ENCODE measurements at places on chromosomes 6 and 20.

GRCh38 chr20:9040863-9041524, 27.9 kb upstream of the PLCB4 start:
- no peak for DNase-seq

DNA sequence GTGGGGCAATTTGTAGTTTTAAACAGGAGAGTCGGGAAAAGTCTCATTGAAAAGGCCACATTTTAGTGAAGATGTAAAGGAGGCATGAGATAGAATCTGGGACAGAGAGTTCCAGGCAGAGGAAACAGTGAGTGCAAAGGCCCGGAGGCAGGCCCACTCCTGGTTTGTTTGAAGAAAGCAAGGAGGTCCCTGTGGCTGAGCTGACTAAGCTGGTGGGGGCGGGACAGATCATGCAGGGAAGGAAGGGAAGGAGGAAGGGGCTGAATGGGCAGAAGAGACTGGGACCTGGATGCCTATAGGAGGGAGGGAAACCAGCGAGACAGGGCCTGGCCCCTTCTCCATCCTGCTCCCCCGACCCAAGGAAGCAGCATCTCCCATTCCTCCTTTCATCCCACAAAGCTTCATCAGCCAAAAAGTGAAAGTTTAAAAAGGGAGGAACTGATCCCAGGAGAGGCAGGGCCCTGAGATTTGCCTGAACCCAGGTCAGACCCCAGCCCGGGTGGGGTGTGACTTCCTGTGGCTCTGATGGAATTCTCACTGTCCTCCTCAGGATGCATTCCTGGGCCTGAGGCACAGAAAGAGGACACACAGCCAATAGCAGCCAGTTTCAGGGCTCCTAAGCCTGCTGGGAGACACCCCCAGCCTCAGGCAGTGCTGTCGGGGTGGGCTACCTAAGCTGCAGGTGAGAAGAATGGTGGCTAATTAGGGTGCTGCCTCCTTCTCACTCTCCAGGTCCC, 54.2 kb upstream of the SIRPA start:
- DNase-seq, result no peak

DNA sequence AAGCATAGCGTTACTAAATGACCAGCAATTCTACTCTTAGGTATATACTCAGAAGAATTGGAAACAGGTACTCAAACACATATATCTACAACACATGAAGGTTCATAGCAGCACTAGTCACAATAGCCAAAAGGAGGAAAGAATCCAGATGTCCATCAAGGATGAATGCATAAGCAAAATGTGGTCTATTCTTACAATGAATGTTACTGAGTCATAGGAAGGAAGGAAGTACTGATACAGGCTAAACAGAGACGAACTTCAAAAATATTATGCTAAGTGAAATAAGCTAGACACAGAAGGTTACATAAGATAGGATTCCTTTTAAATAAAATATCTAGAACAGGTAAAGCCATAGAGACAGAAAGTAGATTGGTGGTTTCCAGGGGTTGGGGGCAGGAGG, 93.5 kb downstream of the MAP3K7 start:
- peak; percentile 28 for DNase-seq

GRCh38 chr20:38152175-38152620, 12.9 kb downstream of the TGM2 start:
- DNase-seq, result peak; percentile 28

- no peak for DNase-seq
Observed at GRCh38 chr6:46756469-46757213, 9.9 kb downstream of the ANKRD66 start.

- peak; percentile 82 for DNase-seq
Observed at GRCh38 chr6:143545976-143546547, 34.5 kb upstream of the FUCA2 start.

DNA sequence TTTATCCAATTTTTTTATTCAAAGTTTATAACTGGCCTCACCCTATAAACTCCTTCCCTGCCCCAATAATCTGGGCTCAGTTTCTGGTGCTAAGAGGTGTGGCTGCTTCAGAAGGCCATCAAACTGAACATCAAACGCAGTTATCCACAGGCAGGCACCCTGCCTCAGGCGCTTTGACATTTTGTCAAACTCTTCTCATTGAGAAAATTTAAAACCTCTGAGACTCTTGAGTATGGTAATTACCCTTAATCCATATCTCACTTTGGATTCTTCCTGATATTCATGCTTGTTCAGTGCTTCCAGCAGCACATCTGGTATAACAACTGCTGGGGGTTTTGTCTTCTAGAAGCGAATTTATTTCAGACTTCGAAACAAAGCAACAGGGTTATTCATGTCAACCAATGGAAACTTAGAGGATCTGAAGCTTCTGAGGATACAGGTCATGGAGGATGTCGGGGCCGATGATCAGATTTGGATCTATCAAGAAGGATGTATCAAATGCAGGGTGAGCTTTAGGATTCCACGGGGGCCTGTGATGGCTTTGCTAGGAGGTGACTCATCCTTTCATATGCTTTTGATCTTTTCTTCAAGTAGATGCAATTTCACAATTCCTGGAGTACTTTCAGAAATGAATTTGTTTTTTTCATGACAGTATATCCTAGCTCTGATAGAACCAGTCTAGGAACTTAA, 68.2 kb downstream of the RTN4IP1 start:
- DNase-seq, result no peak

DNA sequence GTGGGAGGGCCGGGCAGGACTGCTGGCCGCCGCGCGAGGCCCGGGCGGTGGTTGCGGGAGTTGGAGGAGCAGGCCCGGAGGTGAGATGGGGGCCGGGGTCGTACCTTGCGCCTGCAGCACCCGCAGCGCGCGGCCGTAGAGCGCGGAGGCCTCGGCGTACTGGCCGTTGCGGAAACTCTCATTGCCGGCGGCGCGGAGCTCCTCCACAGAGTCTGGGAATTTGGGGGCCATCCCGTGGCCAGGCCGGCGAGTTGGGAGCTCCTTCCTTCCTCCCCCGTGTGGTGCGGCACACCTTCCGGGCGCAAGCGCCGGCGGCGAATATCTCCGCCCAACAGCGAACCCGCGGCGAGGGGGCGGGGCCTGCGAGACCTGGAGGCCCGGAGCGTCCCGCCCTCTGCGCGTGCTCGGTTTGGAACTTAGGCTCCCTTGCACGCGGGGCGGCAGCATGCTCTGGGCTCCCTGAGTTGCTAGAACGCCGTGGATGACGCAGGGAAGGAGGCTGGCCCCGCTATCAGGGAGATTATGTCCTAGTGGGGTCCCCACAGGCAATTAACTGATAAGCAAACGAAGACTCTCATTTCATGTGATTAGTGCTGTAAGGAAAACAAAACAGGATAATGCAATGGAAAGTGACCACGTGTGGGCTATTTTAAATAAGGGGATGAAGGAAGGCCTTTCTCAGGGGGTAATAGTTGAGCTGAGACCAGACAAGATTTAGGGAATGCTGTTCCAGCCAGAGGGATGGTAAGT, at the start of gene TOMM34:
TSS of gene TOMM34 (minus strand) at position 295 of the 750 bp plus-strand sequence. CDS start at position 231, 64 bp downstream.
- peak; percentile 98 for DNase-seq

DNA sequence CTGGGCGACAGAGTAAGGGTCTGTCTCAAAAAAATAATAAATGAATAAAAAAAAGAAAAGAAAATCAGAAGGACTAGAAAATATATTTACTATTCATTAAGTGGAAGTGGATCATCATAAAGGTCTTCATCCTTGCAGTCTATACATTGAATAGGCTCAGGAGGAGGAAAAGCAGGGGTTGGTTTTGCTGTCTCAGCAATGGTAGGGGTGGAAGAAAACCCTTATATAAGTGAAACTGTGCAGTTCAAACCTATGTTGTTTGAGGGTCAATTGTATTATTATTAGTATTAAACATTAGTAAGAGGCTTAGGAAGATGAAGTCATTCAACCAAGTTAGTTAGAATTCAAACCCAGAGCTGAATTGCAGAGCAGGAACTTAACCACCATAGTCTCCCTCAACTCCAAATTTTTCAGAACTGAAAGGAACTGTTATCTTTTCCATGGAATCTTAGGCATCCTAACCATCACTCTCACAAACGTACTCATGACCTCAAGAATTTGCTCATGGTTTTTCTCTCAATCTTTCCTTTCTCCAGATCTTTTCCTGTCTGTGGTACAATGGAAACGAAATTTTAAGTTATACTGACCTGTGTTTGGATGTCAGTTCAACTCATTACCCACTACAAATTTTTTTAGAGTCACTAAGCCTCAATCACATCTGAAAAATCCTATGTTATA, 7.7 kb upstream of the SMIM13 start:
- DNase-seq, result no peak

GRCh38 chr20:34954904-34955230, 739 bp downstream of the GSS start:
- peak; percentile 72 for DNase-seq

DNA sequence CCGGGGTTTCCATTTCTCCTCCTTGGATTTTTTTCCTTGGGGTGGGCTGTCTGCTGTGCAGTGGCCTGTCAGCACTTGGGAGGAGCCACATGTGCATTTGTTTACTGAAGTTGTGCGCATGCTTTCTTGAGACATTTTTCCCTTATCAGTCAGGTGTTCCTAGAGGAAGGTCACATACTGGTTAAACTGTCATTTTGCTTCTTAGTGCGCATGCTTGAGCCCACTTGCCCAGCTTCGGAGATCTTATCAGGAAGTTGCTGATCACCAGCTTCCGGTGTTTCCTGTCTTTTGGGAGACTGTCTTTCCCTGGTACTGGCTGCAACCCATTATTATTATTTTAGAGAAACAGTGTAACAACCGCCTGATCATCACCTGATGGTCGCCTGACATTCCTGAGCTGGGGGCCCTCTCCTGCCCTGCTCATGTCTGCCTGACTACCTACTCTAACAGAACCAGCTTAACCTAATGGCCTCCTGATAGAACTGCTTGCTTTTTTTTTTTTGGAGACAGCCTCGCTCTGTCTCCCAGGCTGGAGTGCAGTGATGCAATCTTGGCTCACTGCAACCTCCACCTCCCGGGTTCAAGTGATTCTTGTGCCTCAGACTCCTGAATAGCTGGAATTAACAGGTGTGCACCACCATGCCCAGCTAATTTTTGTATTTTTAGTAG, 378 bp upstream of the ERVFRD-1 start:
- peak; percentile 65 for DNase-seq

All from hematopoietic multipotent progenitor cell treated with erythropoietin and hydrocortisone succinate and interleukin-3 and kit ligand, for 6 days (in vitro differentiated cells).